Epithelial cell of proximal tubule (primary cell): ENCODE measurements at places on chromosomes 1 and 21. TPM values are rescaled to one million over a fixed set of nuclear protein-coding genes. Genes with fewer than 3 reads are reported as not detected.

Gene LENEP
- total RNA-seq = not detected in 2 replicates

Gene ORC1
- total RNA-seq = 13.0 and 30.1 TPM in 2 replicates

Gene ARHGEF19
- 7.9 and 14.3 TPM in 2 replicates for total RNA-seq

Gene EDN2
- total RNA-seq = 2.2 and 6.3 TPM in 2 replicates

Gene TNFRSF1B
- total RNA-seq = 0.06 and 1.5 TPM in 2 replicates

Gene ABCG1
- not detected in 2 replicates for total RNA-seq

Gene FMO4
- 0.52 and 0.58 TPM in 2 replicates for total RNA-seq

Gene ZZZ3
- 32.1 and 43.3 TPM in 2 replicates for total RNA-seq

Gene FCRL2
- total RNA-seq = not detected in 2 replicates

Gene NBPF12
- total RNA-seq = 3.2 and 4.2 TPM in 2 replicates
